Activated naive CD4-positive, alpha-beta T cell treated with anti-CD3 and anti-CD28 coated beads, Interleukin-2, amount 50 U/mL, for 72 hours (primary cell): ENCODE measurements at places on chromosomes 11 and 22. TPM values are rescaled to one million over a fixed set of nuclear protein-coding genes. Genes with fewer than 3 reads are reported as not detected.

DNA sequence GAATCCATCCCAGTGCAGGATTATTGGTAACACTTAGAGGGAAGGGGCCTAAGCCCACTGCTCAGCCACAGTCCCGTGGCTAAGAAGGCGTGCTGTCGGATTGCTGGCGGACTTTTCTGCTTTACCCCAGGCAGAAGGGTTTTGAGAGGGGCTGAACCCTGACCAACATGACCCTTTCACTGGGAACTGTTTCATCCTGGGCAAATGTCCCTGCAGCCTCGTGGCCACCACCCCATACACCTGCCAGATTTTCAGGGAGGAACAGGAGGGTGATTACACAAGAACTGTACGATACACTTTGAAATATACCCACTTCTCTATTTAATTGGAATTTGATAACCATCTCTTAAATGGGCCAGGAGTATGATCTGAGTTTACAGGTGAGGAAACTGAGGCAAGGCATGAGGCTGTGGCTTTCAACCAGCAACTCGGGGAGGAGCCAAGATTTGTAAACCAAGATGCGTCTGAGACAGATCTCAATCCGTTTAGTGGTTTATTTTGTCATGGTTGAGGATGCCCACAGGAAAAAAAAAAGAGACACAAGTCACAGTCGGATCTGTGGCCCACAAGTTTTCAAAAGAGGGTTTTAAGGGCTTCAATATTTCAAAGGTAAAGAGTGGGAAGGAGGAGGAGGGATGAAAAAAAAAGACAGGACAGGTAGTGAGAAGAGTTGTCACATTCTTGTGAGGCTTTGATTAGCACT lies 6.1 kb upstream of the APOL3 start:
- no peak for DNase-seq

- no peak for DNase-seq
Observed at GRCh38 chr22:33575041-33575440, 345.2 kb downstream of the LARGE1 start.

- no peak for DNase-seq
Observed at GRCh38 chr11:34575261-34575660, 45.6 kb upstream of the EHF start.

GRCh38 chr11:61963282-61964057 lies 4.0 kb downstream of the FTH1 start:
- no peak for DNase-seq

DNA sequence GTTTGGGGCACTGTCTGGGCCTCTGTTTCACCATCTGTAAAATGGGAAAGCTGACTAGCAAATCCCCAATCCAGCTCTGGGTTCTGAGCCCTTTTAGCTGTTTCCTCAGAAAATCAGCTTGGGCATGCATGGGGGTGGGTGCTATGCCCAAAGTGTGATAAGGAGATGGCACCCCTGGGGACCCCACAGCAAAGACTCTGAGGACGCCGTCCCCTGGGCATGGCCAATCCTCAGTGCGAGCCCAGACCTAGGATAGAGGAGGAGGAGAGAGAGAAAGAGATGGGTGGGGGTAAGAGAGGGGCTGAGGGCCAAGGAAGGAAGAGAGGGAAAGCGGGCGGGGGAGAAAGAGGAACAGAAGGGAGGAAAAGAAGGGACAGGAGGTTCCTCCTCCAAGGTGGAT lies 31.8 kb downstream of the TPBGL start:
- peak; percentile 14 for DNase-seq

IGF2 gene
- 2.0 TPM for total RNA-seq
